ENCODE measurements at places on chromosomes 5 and 9.
A peak's percentile ranks its signal among the peaks of the same experiment; 100 is the strongest.

GRCh38 chr9:137873858-137874362 lies 3.7 kb upstream of the CACNA1B start:
- no peak for DNase-seq

- no peak for DNase-seq
These were observed 2.7 kb downstream of the CAMLG start for GRCh38 chr5:134741052-134741451.

GRCh38 chr5:74426506-74426905 lies 214.0 kb downstream of the ENC1 start:
- no peak for DNase-seq

DNA sequence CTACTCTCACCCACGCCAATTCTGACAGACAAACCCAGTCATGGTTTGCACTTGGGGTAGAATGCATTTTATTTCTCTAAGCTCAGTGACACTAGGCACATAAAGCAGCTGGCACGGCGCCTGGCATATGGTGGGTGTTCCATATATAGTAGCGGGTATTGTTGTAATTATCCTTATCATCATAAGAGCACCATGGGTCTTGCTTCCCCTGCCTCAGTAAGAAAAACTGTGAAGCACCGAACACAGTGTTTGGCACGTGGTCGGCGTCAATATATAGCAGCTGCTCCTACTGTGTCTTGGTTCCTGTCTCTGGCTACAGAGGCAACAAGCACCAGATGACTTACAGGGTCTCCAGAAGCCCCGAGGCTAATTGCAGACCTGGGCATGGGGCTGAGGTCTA lies 194.1 kb upstream of the PANK3 start:
- DNase-seq = no peak

DNA sequence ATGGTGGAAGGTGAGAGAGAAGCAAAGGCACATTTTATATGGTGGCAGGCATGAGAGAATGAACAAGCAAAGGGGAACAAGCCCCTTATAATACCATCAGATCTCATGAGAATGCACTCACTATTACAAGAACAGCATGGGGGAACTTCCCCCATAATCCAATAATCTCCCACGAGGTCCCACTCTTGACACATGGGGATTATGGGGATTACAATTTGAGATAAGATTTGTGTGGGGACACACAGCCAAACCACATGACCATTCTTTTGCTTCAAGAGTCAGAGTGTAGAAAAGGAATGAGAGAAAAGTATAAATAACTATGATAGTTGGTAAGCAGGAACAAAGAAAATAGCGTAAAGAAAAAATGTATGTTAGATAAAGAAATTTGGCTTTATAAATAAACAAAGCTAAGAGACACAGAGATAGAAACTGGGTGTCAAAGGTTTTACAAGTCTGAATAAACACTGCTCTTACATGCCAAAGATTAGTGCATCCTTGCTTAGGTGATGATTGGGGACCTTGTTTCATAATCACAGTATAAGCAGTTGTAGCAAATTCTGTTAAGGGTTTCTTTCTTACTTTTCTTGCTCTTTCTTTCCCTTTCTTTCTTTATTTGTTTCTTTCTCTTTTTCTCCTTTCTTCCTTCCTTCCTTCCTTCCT lies 91.9 kb upstream of the PAPPA start:
- no peak for DNase-seq

DNA sequence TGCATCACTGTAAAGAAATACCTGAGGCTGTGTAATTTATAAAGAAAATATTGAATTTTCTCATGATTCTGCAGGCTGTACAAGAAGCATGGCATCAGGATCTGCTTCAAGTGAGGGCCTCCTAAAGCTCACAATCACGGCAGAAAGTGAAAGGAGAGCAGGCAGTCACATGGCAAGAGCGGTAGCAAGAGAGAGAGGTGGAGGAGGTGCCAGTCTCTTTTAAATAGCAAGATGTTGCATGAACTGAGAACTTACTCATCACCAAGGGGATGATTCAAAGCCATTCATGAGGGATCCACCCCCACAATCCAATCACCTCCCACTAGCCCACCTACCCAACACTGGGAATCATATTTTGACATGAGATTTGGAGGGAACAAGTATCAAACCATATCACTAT lies 184.5 kb upstream of the PAPPA start:
- DNase-seq = no peak

GRCh38 chr5:28313321-28313951 lies 1275.0 kb upstream of the CDH9 start:
- DNase-seq = no peak

DNA sequence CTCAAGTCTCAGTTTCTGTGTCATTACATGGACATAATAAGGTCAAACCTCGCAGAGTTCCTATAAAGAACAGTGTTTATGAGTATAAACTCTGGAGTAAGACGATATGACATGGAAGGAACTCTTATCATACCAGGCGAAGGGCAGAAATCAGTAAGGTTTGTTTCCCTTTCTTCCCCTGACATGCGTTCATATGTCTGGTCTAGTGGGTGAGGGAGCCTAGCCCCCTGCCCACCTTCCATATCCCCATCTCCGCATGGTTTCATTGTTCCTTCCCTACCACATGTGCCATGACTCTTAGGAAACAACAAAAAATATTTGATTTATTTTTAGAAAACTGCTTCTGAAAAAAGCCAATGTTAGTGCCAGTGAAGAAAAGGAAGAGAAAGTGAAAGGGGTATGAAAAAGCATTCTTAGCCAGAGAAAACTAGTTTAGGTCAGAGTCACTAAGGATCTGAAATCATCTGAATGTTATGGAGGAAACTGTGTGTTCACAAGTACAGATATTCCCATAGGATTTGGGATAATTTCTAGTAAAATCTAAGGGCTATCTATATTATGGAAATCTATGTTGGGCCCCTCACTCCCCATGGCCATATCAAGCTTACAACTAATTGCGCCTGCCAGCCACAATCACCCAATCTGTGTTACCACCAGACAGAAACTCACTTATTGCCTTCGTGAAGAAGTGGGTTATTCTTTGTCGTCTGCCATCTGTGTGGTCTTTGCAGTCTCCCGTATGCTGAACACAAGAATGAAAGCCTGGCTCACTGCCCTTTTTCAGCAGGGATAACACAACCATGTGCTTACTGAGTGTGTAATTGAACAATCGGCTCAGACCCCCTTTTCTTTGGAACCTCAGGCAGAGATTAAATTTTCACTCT lies 19.9 kb upstream of the HMHB1 start:
- DNase-seq = no peak

DNA sequence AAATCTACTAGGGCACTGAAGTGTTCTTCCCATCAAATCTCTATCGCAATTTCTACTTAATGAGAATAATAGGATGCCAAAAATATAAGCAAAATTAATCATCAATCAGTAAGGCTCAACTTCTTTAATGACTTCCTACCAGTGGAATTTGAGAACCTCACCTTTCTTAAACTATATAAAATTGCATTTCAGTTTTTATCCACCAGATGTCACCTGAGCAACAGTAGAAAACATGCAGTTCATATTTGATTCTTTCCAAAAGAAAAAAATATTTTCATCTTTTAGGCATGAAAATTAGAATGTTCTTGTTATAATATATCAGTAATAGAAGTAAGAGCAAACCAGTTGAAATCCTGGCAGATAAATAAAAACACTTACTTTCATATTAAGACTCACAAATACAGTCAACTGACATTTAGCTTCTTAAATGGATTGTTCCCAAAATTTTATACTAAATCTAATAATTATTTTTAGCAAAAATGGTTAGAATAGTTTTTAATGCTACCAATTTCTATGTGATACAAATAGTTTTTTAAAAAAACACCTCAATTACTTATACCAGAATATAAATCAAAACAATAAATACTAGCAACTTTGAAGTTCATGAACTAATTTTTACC lies 13.4 kb upstream of the CCDC112 start:
- DNase-seq = no peak

DNA sequence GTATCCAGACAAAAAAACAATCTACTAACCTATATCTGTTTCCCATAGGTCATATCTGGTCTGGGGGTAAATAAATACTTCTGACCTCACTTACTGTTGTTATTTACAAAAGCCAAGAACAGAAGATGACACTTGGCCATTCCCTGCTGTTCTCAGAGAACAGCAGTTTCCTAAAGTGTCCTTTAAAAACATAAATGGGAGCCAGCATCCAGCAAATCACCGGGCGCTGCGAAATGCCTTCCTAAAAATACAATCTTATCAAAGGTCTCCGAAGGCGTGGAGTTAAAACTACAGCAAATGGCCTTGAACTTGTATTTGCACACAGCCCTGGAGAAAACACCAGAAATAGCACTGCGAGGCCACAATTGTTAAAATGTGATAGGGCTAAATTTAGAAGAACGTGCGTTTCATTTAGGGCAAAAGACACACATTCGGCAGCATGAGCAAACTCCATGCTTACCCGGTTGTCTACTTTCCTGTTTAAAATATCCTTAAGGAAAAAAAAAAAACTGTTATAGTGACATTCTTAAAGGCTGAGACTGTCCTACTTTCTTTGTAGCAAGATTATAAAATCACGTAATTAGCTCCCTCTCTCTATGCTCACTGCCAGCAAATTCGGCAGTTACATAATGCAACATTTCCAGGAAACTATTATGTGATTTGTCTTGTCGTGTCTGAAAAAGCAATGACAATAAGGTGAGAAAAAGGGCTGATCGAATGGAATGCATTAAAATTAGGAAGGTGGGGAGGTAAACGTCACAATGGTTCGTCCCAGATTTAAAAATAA lies 1.5 kb downstream of the NFIL3 start:
- no peak for DNase-seq

GRCh38 chr9:69036309-69036708 lies 757 bp downstream of the FXN start:
- DNase-seq = no peak

DNA sequence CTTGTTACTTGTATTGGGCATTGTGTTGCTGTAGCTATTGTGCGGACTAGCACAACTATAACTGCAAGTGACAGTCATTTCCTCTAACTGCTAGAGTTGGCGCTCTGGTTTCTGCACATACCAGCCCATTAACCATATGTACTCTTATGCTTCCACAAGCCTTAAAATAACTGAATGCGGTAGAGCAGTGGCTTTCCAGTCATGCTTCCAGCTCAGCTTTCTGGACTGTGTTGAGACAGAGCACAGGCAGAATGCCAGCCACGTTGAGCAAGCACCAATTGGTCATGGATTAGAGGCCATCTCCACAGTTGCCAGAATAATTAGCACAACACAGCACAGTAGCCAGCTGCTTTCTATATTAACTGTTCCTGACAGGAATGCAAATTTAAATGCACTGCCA lies 12.2 kb downstream of the INVS start:
- DNase-seq = no peak

GRCh38 chr9:110785166-110785565 lies 116.6 kb downstream of the MUSK start:
- DNase-seq = no peak

DNA sequence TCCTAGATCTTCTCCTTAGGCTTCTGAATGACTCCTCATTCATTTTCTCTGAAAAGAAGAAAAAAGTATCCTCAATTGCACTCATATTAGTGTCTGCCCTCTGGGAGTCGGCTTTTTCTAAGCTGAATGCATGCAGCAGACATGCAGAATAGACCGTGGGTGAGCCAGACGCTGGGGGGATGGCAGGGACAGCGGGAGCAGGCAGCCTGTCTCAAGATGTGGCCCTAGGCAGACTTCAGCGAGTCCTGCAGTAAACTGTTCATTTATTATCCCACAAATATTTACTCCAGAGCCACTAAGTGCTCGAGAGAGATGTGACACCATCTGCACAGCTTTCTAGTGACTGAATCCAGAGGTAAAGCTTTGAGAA lies 164.9 kb upstream of the RAI14 start:
- no peak for DNase-seq

- no peak for DNase-seq
These were observed 74.1 kb downstream of the HABP4 start for GRCh38 chr9:96524045-96524444.

GRCh38 chr5:124746916-124747790 lies 714 bp upstream of the ZNF608 start:
- DNase-seq = peak; percentile 90

DNA sequence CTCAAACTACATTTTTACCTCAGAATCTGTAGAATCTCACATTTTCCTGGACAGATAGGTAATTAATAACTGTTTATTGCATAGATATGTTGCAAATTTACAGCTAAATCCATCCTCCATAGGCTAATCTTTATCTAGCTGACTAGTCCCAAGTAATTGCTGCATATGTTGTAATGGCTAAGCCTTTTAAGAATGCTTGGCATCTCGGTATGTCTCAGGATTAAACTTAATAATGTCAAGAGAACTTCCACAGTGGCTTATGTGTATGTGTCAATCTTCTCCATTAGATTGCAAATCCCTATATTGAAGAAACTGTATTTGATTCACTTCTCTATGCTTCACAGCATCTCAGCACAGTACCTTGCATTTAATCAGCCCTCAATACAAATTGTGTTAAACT lies 131.9 kb downstream of the PRDM9 start:
- no peak for DNase-seq

- no peak for DNase-seq
These were observed 49.8 kb downstream of the SYK start for GRCh38 chr9:90851444-90851843.

DNA sequence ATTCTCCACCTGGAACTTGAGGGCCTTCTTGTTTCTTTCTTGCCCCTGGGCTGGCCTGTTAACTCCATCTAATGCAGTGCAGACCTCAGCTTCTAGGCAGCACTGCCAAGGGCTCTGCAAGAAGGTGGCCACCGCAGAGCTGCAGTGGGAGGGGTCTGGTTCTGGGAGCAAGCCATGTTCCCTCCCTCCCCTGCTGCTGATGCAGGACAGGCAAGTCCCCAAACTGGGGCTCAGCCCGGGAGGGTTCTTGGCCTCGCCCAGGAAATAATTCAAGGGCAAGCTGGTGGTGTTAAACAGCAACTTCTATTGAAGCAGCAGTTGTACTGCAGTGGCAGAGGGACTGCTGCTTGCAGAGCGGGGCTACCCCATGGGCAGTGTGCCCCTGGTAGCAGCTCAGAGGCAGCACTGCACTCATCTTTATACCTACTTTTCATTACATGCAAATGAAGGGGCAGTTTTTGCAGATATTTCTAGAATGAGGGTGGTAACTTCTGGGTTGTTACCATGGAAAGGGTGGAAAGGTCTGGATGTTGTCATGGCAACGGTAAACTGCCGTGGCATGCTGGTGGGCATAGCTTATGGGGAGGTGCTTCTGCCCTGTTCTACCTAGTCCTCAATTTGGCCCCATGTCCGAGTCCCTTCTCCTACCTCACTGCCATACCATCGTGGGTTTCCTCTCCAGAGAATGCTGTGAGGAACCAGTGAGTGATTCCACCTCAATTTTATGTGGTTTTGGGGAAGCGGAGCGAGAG lies 82.1 kb downstream of the WDR41 start:
- no peak for DNase-seq

DNA sequence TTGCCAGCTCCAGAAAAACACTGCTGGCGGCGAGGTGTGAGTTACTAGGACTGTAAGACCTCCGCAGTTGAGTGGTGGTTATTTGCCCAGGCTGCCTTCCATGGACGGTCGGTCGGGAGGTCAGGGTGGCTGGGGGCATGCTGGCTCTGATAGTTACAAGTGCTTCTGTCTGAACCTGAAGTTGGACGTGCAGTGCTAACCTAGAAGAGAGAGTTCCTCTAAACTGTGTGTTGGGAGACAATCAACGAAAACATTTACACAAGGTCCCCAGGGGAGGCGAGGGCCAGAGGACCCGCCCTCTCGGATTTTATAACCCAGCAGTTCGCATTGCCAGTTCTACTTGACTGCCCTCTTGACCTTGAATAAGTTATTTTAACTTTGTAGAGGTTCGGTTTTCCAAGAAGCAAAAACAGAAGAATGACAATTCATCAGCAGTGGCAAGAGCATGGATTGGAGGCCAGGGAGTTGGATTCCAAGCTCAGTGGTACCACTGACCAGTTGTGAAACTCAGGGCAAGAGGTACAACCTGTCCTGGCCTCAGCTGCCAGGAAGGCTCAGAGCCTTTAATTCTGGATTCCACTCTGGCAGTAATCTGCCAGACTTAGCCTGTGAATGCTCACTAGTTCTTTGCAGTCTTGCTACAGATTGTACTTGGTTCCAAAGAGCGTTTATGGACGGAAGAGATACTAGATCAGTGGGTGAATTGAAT lies 28.7 kb upstream of the PDE8B start:
- DNase-seq = no peak

Measured in T47D (cell line).